A673 (cell line): ENCODE measurements at places on chromosomes 3 and 15. TPM values are rescaled to one million over a fixed set of nuclear protein-coding genes. Genes with fewer than 3 reads are reported as not detected.

GOLGA6L4 gene
- 1.5 and 2.4 TPM in 2 replicates for total RNA-seq

DNA sequence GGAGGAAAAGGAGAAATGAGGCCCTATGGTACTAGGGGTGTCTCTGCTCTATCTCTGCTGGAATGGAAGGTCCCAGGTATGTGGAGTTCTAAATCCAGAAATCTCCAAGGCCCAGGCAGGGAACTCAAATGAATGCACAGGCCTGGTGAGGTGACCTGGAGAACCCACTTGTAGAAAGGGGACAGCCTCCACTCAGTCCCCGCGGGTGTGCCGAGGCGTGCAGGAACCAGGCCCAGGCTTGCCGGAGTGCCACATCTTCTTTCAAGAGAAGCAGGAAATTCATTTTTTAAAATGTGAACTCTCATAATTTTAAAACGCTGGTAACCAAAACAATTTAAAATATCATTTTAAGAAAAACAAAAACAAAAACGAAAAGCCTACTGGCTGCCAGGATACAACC, 32.2 kb upstream of the ADCY5 start:
- no peak for DNase-seq

C15orf40 gene
- total RNA-seq, result 20.6 and 30.6 TPM in 2 replicates

CACNA2D2 gene
- 0.17 and 0.68 TPM in 2 replicates for total RNA-seq

GOLGA8G gene
- not detected in 2 replicates for total RNA-seq

TWF2 gene
- total RNA-seq, result 18.3 and 21.0 TPM in 2 replicates

GRCh38 chr3:17841190-17841828, 98.9 kb upstream of the TBC1D5 start:
- peak; percentile 77 for DNase-seq

DNA sequence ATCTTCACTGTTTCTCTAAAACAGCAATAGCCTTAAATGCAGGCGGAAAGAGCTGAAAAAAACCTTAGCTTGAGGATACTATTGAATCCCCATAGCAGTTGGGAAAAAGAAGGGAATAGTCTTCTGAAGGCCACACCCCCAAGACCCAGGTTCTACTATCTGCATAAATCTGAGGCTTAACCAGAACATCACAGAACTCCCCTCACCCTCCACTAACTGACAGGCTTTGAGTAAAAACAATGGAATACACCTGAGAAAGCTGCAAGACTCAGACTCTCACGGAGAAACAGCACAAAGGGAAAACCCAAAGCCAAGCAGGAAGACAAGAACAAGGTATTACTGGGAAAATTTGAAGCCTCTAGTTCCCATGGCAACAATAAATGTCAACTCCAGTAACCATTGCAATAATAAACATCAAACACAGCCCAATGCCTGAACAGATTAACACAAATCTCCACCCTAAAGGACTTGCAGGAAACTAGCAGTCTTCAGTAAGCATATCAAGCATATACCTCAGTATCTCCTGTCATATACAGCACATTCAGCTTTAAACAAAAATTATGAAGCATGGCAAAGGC, 56.4 kb downstream of the TMCC1 start:
- DNase-seq, result peak; percentile 6

DNA sequence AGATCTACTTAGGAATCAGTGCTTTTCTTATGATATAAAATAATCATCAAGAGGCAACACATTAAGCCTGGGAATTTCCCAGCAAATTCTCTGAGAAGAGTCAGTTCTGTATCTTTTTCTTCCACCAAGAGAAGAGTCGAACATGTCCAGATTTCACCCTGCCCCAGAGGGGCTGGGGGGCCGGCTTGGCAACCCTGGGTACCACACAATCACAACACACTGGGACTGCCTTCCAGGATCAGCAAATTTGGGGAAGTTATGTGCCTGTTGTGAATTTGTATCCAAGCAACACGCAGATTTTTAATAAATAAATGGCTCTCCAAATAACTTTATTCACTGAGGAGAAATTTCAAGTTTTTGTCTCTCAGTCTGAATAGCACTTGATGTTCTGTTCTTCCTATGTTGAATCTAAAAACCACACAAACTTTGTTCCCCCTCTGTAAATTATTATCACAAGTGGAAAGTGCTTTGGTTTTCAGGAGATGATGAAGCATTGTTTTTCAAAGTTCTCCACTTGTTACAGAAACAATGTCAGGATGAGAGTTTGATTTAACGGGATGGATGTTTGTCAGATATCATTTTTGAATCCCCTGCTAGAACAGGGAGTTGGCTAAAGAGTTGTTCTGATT, 357.2 kb downstream of the ZNF385D start:
- DNase-seq, result no peak

OR4F6 gene
- not detected in 2 replicates for total RNA-seq

DNA sequence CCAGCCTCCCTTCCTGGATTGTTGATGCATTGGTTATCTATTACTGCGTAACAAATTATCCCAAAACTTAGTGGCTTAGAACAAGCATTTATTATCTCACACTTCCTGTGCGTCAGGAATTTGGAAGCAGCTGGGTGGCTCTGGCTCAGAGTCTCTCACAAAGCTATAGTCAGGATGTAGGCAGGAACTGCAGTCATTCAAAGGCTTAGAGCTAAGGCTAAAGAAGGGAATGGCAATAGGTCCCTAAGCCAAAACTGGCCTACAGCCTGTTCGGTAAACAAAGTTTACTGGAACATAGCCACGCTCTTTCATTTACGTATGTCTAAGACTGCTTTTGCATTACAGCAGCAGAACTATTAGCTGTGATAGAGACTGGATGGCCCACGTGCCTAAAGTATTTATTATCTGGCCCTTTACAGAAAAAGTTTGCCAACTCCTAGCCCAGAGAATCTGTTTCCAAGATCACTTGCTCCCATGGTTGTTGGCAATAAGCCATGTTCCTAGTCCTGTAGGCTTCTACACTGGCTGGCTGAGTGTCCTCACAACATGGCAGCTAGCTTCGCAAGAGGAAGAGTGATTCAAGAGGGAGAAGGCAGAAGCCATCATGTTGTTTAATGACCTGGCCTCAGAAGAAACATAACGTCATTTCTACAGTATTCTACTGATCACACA, 132.4 kb downstream of the SNRK start:
- no peak for DNase-seq

C3orf52 gene
- total RNA-seq, result 0.73 and 1.0 TPM in 2 replicates

DNA sequence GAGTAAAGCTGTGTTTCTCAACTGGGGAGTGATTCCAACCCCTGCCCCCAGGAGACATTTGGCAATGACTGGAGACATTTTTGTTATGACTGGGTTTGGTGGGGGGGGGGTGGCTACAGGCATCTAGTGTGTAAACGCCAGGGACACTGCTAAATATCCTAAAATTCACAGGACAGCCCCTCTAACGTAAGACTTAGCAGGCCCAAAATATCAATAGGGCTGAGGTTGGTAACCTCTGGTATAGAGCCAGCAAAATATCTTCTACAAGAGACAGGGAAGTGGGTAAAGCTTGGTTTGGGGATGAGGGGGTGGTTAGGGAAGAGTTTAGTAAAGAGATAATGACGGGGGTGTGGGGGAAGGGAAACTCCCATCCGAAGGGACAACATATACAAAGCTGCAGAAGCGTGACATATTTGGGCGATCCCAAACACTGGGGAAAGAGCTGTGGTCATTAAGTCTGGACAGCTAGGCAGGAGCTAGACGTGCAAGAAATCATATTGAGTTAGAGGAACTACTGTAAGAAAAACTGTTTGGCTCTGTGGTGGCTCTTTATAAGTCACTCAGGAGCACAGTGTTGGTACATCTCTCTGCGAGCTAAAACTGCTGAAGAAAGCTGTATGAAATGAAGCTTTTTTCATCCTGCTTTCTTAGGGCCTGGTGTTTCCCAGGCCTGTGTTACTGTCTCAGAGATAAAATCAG, 697 bp upstream of the TRIM69 start:
- peak; percentile 45 for DNase-seq

IGSF10 gene
- 10.5 and 13.6 TPM in 2 replicates for total RNA-seq

DNA sequence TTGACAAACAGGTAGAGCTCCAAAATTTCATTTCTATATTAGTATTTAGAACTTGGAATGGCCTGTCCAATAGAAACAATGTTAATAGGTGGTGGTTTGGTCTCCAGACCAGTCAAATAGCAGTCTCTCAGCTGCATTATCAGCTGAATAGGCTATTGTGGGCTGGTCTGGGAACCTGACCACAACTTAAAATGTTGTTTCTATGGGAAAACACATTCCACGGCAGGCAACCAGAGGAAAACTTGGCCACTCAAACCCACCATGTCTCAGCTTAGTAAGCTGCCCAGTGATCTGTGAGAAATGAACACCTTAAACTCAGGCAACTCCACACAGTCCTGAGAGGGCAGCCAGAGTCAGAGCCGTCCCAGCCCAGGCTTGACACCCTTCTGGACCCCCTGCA, 20.4 kb downstream of the FBN1 start:
- no peak for DNase-seq

GRCh38 chr3:126180477-126181397, at the start of gene ALDH1L1:
TSS of gene ALDH1L1 (minus strand) at chr3:126180586. CDS start at chr3:126160979, 19,607 bp downstream.
- DNase-seq, result peak; percentile 45

- no peak for DNase-seq
Measured at GRCh38 chr3:67686069-67686468, 31.7 kb upstream of the SUCLG2 start.

DNA sequence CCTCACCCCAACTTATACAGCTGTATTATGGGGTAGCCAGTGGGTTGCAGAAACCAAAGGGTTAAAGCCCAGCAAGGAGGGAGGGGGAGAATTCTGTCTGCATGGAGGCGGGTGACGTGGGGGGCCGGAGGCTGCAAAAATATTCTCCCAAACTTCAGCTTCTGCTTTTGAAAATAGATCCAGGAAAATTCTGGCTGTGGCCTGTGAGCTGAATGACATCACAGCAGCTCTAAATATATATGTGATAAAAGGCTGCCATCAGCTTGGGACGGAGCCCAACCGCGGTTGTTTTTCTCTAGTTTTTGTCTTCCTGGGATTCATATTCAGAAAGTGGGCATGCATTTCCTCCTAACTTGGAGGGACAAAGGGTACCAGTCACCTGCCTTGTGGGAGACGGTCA, 27.6 kb downstream of the MAPKAPK3 start:
- no peak for DNase-seq

MYRIP gene
- total RNA-seq, result not detected in 2 replicates

- no peak for DNase-seq
Measured at GRCh38 chr3:35597490-35597889, 41.8 kb upstream of the ARPP21 start.

SERF2 gene
- total RNA-seq, result 632 and 654 TPM in 2 replicates

NR1I2 gene
- not detected in 2 replicates for total RNA-seq

GRCh38 chr3:4011166-4011565, 211.9 kb downstream of the LRRN1 start:
- DNase-seq, result no peak

GRCh38 chr15:52318729-52319500, 23.3 kb upstream of the MYO5C start:
- DNase-seq, result no peak

MORC1 gene
- 0.68 and 0.88 TPM in 2 replicates for total RNA-seq

DNA sequence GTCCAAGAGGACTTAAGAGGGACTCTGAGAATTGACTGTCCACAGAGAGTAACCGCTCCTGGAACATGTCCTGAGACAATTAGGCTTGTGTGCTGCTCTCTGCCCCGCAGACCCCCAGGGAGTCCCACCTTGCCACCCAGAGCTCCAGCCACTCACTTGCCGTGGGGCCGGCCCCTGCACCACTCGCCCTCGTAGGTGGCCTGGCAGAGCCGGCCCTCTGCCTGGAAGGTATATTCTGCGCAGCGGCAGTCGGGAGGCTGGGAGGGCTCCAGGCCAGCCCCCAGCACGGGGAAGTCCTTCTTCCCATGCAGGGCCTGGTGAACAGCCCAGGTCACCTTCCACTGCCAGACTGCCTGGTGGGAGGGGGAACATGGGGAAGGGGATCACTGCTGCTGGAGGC, 10.5 kb downstream of the ALS2CL start:
- no peak for DNase-seq

GRCh38 chr3:136464502-136464901, 214.4 kb downstream of the PCCB start:
- DNase-seq, result no peak

DNA sequence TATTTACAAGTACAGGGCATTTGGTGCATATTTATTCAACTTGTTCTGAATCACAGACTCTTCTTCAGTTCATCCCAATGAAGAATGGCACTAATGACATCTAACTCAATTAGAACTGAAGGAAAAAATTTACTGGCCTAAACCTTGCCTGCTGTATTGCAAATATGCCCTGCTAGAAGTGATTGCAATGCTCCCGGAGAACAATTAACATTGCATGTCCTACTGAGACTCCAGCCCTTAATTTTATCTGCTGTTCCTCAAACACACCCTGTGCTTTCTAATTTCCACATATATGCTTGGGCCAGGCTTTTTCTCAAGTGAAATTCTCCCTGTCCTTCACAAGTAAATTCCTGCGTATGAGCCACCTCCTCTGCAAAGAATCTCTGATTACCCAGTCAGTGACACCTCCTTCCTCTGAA, 8.3 kb downstream of the ACKR4 start:
- DNase-seq, result no peak

- DNase-seq, result no peak
Measured at GRCh38 chr3:123878807-123879206, 5.3 kb downstream of the MYLK start.

DNA sequence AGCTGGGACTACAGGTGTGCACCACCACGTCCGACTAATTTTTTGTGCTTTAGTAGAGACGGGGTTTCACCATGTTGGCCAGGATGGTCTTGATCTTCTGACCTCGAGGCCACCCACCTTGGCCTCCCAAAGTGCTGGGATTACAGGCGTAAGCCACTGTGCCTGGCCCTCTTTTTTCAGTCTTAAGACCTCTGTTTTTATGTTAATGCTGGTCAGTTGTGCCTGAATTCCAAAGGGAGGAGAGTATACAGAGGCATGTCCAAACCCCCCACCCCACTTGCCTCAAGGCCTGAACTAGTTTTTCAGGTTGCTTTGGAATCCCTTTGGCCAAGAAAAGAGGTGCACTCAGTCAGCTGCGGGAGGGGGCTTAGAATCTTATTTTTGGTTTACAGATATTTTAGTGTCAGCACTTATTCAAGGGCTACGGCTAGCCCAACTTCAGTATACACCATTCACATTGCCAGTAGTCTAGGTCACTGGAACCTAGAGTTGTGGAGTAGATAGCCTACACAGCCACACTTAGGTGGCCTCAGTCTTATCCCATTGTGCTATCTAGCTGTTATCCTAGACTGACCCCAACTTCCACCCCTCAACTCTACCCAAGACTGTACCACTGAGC, 128.0 kb upstream of the TPM1 start:
- DNase-seq, result no peak

CLN6 gene
- 75.4 and 84.7 TPM in 2 replicates for total RNA-seq

GRCh38 chr15:78968539-78969271, 23.9 kb upstream of the CTSH start:
- no peak for DNase-seq

OR5K2 gene
- not detected in 2 replicates for total RNA-seq
